ENCODE measurements at places on chromosomes 16 and 17. TPM values are rescaled to one million over a fixed set of nuclear protein-coding genes. Genes with fewer than 3 reads are reported as not detected.

SLC16A11 gene
- total RNA-seq: not detected

KRT16 gene
- total RNA-seq: not detected

KRTAP4-9 gene
- not detected for total RNA-seq

PSMB3 gene
- 448 TPM for total RNA-seq

GRCh38 chr16:77868052-77868451, 79.7 kb downstream of the VAT1L start:
- H3K27me3 ChIP-seq: no peaks in the 10 kb centered on the region
- H3K4me1 ChIP-seq: no peaks in the 10 kb centered on the region
- DNase-seq: no peak
- H3K4me3 ChIP-seq: no peak overlapping the region
- no peaks in the 10 kb centered on the region for H3K36me3 ChIP-seq
- no peak overlapping the region for H3K27ac ChIP-seq

DNA sequence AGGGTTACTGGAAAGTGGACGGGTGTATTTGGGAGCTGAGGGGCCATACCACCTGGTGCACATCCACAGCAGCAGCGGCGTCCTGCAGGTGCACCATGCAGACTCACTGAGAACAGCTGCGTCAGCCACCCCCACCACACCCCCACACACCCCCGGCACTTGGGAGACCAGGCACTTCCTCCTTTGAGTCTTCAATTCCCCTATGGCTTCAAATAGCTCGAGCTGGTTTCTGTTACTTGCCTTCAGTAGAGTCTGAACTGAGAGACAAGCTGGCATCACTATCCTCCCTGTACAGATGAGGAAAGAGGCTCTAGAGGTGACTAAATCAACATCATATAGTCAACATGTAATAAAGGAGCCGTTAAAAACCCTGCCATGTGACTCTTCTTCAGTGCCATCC, 15.4 kb downstream of the CUEDC1 start:
- H3K27me3 ChIP-seq: no peaks in the 10 kb centered on the region
- no peak overlapping the region for H3K4me3 ChIP-seq
- no peak for DNase-seq

- peak; percentile 40 for DNase-seq
- H3K36me3 ChIP-seq: peaks cover 18% of the 10 kb centered on the region
- no peak overlapping the region for H3K27ac ChIP-seq
- peaks cover 35% of the 10 kb centered on the region for H3K4me1 ChIP-seq
- no peaks in the 10 kb centered on the region for H3K27me3 ChIP-seq
These were observed 5.9 kb upstream of the WDR81 start for GRCh38 chr17:1718362-1719165.

DNA sequence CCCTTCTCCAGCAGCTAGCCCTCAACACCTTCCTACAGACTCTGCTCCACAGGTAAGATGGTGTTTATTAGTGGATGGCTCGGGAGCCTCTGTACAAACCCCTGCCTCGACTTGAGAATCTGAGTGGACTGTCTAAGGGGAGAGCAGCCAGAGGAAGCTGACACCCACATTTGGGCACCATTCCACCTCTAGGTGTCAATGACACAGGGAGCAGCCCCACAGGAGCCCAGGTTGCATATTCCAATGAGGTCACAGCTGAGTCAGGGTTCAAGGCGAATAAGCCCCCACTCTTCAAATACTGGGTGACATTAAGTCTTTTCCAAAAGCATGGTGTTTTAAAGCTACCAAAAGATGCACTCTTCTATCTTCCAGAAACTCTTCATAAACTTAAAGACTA, 31.9 kb downstream of the RANBP10 start:
- no peak for DNase-seq
- H3K27me3 ChIP-seq: no peaks in the 10 kb centered on the region
- H3K4me1 ChIP-seq: no peaks in the 10 kb centered on the region

- peaks cover 8% of the 10 kb centered on the region for H3K4me1 ChIP-seq
- H3K27ac ChIP-seq: no peak overlapping the region
- DNase-seq: no peak
- no peaks in the 10 kb centered on the region for H3K27me3 ChIP-seq
- no peaks in the 10 kb centered on the region for H3K36me3 ChIP-seq
These were observed 231.1 kb downstream of the COPRS start for GRCh38 chr17:31627960-31628359.

DNA sequence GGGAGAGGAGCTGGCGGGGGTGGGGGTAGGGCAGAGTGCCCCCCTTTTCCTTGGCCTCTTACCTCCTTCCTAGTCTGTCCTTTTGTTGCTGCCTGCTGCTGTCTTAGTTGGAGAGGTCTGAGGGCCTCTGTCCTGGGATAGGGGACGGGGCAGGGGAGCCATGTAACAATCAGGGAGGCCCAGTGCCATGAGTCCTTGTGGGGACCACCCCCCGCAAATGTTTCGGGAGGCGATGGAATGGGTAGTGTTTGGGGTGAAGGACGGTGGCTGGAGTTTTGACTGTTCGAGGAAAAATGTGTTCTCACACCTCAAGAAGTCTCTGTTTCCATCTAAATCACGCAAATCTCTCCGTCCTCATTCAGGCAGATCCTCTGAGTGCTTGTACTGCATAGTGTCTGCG, 99.0 kb downstream of the OR1D5 start:
- no peaks in the 10 kb centered on the region for H3K27me3 ChIP-seq
- no peak overlapping the region for H3K27ac ChIP-seq
- H3K36me3 ChIP-seq: no peaks in the 10 kb centered on the region
- no peak overlapping the region for H3K4me3 ChIP-seq
- no peak for DNase-seq

DNA sequence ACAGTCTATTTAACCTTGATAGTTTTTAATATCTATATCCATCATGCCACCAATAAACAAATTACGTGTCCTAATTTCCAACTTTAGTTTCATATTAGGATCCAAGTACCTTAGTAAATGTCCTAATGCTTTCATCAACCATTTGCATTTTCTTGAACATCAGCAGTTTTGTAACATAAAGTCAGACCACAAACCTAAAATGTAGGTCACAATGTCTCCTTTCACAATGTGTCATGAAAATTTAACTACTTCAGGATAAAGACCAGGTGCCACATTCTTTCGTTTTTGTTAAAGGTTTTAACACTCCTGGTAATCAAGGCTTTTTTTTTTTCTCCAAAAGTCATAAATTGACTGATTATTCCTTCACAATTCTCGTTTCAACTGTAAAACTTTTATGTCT, 310.7 kb upstream of the PMFBP1 start:
- peaks cover 18% of the 10 kb centered on the region for H3K4me1 ChIP-seq
- no peak overlapping the region for H3K27ac ChIP-seq
- no peaks in the 10 kb centered on the region for H3K27me3 ChIP-seq
- no peak overlapping the region for H3K4me3 ChIP-seq
- no peak for DNase-seq
- H3K36me3 ChIP-seq: no peaks in the 10 kb centered on the region

GRCh38 chr16:13070268-13070667, 168.9 kb downstream of the SHISA9 start:
- H3K36me3 ChIP-seq: no peaks in the 10 kb centered on the region
- no peak overlapping the region for H3K27ac ChIP-seq
- no peak for DNase-seq
- H3K4me1 ChIP-seq: no peaks in the 10 kb centered on the region

GRCh38 chr16:50276326-50276640, 9.9 kb downstream of the ADCY7 start:
- no peaks in the 10 kb centered on the region for H3K4me1 ChIP-seq
- H3K4me3 ChIP-seq: no peak overlapping the region
- no peak for DNase-seq
